ENCODE measurements at places on chromosomes 7 and 10.
A peak's percentile ranks its signal among the peaks of the same experiment; 100 is the strongest.

- no peak for DNase-seq
Observed at GRCh38 chr7:140674899-140675701, 2.4 kb downstream of the ADCK2 start.

DNA sequence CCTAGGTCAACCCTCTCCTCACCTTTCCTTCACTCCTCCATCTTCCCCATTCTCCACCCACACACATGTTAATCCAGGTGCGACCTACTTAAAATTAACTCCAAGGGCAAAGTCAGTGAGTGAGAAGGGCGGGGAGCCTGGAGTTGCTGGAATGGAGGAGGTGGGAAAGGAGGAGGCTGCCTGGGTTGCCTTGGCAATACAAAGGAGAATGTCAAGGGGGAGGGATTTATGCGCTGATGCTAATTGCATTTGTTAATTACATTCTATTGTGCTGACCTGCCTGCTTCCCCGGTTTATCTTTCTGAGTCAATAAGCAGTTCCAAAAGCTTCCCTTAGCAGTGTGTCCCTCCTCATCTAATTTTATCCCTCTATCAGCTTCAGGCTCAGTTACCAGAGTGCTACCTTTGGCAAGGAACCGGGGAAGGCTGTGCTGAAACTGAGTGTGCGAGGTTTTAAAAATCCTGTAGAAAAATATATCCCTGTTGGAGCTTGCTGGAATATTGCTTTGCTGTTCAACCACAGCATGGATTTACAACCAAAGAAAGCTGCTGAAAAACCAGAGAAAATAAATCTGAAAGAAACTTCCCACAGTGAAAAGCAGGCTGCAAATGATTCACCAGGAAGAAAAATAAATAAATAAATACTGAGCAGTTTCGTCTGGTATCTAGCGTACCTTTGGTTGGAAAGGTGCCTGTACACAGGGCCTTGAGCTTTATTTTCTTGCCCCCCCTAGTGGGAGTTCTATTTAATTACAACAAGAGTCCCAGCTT lies 113.2 kb upstream of the DGKB start:
- no peak for DNase-seq

DNA sequence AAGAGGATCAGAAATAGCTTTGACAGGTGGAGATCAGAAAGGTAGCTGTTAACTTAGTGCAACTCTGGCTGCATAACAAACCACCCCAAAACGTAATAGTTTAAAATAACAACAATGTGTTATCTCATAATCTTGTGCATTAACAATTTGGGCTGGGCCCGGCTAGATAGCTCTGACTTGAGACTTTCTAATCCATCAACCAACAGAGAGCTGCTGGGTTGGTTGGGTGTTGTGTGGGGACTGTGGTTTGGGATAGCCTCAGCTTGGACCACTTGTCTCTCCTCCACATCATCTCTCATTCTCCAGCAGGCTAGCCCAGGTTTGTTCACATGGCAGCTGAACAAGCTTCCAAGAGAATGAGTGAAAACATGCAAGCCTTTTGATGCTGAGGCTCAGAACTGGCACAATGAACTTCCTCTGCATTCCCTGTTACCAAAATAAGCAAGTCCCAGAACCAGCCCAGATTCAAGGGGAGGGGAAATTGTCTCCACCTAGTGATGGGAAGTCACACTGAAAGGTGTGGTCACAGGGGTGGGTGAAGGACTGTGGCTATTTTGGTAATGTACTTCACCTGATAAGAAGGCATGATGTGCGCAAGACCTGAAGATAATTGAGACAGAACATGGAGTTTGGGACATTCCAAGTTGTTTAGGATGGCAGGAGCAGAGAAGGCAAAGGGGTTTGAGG lies 20.4 kb upstream of the ASAH2 start:
- DNase-seq: no peak

- DNase-seq: no peak
Observed at GRCh38 chr7:117164620-117165019, 158.2 kb downstream of the WNT2 start.

GRCh38 chr7:21939136-21939857 lies 6.4 kb downstream of the CDCA7L start:
- peak; percentile 45 for DNase-seq

DNA sequence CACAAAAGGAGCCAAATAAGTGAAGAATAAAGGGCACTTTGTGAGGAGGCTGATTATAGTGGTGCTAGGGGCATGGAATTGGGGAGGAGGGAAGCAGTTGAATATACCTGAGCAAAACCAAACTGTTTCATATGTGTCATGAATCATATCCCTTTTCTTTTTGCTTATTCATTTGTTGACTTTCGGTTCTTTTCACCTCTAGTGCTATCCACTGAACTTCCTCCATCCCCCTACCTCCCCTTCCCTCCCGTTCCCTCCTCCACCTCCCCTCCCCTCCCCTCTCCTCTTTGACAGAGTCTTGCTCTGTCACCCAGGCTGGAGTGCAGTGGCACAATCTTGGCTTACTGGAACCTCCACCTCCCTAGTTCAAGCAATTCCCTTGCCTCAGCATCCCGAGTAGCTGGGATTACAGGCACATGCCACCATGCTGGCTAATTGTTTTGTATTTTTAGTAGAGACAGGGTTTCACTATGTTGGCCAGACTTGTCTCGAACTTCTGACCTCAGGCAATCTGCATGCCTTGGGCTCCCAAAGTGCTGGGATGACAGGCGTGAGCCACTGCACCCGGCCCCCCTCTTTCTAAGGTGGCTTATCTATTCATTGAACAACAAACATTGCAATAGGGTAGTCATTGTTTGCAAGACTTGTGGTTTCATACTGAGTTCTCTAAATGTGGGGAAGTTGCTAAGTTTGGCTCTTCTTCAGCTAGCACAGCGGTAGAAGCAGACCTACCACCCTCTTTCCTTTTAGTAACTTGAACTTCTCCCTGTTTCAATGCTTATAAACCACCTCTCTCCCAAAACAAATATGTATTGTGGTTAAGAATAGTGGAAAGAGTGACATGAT lies 150.4 kb upstream of the PRPS1L1 start:
- no peak for DNase-seq

DNA sequence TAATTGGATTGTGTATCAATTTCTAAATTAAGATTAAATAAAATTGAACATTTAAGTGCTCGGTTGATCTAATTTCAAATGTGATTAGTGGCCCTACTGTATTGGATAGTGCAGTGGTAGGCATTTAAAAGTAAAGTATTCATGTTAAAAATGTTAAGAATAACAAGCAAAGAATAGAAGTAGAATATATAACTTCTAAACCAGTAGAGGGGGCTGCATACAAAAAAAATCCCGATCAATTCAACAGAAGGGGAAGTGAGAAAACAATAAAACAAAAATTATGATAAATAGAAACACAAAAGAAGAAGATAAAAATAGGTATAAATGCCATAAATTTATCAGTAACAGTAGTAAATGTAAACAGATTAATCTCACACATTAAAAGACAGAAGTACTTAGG lies 24.9 kb upstream of the WDFY4 start:
- DNase-seq: no peak

DNA sequence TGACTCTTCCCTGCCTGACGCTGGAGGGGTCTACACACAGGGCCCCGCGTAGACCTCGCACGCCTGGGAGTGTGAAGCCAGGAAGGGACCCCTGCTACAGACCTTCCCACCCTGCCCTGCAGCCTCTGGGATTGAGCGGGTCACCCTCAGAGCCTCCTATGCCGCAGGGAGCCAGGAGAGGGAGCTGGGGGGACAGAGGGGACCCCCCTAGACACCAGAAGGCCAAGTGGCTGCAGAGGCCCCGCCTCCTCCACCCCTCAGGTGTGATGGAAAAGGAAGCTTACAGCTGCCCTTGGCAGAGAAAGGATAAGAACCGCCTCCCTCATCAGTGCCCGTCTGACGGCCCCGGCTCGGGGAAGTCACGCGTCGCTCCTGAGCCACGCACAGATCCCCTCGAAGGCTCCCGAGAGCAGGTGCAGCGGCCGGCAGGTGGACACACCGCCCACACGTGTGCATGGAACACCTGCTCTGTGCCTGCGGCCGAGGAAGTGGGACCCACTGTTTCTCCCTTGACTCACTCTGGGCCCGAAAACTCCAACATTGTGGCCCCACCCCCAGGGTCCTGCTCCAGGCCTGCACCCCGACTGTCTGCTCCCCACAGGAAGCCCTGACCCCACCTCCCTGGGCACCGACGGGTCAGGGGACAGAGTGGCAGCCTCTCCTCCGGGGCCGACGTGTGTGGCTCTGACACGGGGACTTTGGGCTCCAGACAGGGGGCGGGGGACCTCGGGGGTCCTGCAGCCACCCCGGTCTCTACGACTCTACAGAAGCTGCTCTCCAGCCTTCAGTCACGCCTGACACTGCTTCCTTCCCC lies 73.3 kb downstream of the MICALL2 start:
- DNase-seq: no peak

GRCh38 chr7:155731380-155731779 lies 80.9 kb downstream of the SHH start:
- DNase-seq: no peak

DNA sequence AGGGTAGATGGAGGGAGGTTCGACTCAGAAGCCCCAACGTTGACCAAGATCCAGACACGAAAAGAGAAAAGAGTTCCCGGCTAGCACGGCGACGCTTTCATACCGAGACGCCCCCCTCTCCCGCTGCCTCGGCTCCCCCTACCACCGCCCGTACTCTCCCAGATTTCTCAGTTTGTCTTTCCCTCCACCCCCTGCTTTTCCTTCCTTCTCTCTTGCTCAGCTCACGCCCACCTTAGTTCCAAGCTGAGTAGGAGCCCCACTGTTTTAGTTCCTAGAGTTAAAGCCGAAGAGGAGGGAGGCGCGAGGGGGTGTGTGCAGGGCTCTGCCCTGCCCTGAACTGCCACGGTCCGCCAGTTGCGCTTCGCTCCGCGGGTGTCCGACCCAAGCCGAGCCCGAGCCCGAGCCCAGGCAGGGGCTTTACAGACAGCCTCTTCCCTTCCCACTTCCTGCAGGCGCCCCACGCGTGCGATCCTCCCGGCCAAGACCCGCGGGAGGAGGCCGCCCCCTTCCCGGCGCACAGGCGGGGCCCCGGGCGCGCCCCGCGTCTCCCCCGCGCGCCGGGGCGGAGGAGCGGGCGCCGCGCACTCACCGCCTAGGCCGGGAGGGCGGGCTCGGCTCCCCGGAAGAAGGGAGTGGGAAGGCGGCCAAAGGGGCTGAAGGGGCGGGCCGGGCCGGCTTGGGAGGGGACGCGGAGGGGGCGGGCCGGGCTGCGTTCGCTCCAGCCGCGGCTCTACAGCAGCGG lies at the start of gene EPHB6:
Gene EPHB6 (plus strand): TSS at position 705 of the 742 bp plus-strand sequence. CDS start 8,152 bp downstream, outside the sequence.
- peak; percentile 57 for DNase-seq

GRCh38 chr10:132547421-132547861 lies 9.9 kb downstream of the INPP5A start:
- no peak for DNase-seq

DNA sequence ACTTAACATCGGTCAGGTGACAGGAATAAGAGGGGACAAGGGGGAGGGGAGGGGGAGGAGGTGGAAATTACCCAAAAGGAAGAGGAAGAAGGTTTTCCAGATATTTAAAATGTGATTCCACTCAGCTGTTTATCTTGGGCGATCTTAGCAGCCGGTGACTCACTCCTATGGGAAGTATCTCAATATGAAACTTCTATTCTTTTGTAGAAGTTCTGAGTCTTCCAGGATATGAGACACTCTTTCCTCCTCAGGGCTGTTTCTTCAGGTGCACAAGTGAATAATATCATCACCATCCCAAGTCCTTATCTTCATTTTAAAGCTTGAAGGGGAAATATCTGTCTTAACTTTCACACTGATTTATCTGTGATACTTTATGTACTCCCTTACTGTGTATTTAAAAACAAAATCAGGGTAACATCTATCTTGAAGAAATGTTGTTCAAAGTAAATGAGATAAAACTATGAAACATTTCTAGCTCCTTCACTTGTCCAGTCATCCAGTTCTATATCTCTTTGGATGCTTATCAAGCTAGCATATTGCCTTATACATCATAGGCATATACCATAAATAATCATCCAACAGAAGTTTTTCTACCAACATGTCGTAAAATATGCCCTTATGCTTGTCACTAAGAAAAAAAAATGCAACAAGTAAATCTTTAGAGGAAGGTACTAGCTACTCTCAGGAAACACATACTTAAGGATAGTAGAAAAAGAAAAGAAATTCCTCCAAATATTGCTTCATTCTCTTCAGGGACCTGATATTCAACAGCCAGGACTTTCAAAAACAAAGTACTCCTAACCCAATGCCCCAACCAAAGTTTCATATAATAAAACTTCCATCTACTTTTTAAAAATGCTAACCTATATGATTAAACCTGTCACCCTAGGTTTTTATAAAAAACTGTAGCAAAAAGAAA lies 13.7 kb downstream of the DOCK4 start:
- DNase-seq: no peak

DNA sequence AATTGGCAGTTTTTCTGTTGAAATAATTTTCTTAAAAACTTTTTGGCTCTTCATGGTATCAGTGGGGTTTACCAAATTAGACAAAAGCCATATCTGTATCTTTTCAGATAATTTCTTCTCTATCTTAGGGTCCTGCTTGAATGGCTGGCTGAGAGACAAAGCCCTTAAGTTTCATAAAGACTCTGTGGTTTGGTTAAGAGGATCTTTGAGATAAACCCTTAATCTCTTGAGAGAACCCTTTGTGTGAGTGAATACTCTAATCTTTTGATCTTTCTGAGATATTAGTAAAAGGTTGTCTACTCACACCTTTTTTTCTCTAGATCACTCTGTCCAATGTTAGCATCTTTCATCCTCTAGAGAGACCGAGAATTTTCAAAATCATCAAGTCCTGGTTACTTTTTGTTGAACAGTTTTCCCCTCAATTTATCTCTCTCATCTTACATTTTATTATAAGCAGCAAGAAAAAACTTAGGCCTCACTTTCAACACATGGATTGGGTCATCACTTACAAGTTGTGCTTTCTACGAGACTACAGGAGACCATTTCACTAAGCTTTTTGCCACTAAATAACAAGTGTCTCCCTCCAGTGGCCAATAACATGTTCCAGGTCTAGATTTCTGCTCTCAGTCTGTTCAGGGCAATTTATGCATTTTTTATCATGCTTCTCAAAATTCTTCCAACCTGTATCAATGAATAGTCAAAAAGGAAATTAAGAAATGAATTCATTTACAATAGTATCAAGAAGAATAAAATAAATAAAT lies 28.4 kb downstream of the DNAJC9 start:
- no peak for DNase-seq

GRCh38 chr10:76150876-76151288 lies 719.5 kb downstream of the LRMDA start:
- no peak for DNase-seq

- no peak for DNase-seq
Observed at GRCh38 chr7:142812437-142813215, 41.9 kb downstream of the PRSS2 start.

DNA sequence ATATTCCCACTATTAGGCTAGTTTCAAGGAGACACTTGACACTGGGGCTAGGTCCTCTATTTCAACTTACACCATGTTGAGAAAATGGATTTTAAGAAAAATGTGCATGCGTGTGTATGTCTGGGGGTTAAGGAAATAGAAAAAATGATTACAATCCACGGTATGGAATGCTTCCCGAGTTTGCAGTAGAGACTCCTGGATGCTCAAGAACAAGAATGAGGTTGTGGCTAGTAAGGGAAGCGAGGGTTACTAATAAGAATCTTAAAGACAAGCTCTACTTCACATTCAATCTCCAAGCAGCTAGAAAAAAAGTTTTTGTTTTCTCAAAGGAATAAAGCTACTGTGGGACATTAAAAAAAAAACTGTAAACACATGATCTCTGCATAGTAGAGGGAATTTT lies 54.7 kb downstream of the ANK3 start:
- DNase-seq: no peak

Data from stimulated activated CD4-positive, alpha-beta T cell treated with anti-CD3 and anti-CD28 coated beads, Interleukin-12 subunit alpha, Interleukin-12 subunit beta, amount 100 ng/mL, for 24 hours (primary cell).